SHP77 (cell line): ENCODE measurements at places on chromosomes 6 and 20.

- no peak for DNase-seq
Observed at GRCh38 chr6:133407320-133408100, 166.4 kb downstream of the EYA4 start.

- no peak for DNase-seq
Observed at GRCh38 chr20:58776109-58776508, 74.6 kb downstream of the GNAS-AS1 start.

- DNase-seq, result no peak
Observed at GRCh38 chr6:150599199-150600009, at the start of gene PLEKHG1. TSS of gene PLEKHG1 (plus strand) at chr6:150599885. CDS start at chr6:150733682, 133,797 bp downstream.

GRCh38 chr6:12718015-12718414, 1.4 kb downstream of the PHACTR1 start:
- no peak for DNase-seq

DNA sequence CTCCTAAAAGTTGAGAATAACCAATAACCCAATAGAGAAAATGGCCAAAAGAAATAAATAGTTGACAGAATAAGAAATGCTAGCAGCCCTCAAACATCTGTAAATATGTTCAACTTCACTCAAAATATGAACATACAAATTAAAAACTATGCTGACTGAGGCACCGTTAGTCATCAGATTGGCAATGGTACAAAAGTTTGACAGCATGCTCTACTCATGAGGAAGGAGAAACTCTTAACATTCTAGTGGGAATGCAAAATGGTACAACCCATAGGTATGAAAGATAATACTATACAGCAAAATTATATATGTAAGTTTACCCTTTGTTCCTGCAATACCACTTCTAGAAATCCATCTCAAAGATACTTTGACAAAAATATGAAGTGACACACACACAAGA, 1.6 kb upstream of the ZSCAN12 start:
- no peak for DNase-seq

DNA sequence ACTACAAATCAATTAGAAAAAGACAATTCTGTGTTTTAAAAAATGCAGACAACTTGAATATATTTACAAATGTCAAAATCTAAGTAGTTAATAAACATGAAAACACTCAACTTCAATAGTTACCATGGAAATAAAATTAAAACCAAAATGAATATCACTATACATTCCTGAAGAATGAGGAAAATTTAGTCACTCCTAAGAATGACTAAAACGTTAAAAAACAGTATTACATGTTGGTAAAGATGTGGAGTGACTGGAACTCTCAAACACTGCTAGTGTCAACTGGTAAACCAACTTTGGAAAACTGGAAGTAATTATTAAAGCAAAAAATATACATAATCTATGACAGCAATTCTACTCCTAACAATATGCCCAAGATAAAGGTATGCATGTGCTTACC, 36.3 kb downstream of the AHI1 start:
- DNase-seq, result no peak

DNA sequence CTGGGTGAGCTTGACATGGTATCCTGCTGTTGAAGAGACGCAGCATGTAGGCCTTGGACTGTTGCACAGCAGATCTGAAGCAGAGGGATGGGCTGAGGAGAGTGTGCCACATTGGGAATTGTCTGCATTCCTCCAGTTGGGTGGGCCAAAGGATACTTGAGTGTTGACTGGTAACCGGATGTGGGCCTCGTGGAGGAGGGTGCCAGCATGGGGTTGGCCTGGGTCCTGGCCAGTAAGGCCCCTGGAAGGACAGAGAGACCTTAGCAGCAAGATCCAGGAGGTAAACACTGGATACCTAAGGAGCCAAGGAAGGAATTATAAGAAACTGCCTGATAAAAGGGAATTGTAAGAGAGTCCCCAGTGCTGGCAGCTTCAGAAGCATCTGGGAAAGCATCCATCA, 76.9 kb downstream of the FIG4 start:
- no peak for DNase-seq

DNA sequence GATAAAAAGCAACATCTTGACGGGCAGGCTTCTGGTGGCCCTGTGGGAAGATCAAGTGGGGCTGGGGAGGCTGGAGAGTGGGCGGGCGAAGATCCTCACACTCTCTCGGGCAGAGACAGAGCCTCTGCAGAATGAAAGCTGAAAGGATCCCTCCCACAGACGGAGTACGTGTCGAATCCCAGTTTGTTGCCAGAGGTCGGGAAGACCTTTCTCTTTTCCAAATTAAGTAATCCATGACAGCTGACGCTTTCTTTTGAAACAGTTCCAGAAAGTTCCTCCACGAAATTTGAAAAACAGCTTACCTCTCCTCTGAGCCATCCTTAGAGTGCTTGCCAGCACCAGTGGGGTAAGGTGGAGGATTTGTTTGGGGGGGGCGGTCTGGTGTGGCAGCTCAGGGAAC, 155.6 kb upstream of the SMLR1 start:
- DNase-seq, result no peak

DNA sequence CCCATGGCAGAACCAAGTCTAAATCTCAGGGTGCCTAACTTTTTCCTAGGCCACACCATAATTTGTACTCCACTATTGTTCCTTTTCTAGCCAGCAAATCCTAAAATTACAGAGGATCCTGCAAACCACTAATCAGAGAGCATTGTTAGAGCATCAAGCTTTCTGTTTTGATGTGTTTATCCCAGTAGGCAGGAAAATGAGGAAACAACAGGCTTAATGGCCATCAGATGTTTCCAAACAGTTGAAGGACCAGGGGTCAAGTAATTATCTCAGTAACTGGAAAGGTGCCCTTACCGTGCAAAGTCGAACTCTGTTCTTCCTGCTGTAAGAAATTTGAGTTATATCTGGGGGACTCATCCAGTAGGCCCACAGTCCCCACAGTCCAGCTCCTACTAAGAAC, 58.7 kb downstream of the RALY start:
- DNase-seq, result no peak

DNA sequence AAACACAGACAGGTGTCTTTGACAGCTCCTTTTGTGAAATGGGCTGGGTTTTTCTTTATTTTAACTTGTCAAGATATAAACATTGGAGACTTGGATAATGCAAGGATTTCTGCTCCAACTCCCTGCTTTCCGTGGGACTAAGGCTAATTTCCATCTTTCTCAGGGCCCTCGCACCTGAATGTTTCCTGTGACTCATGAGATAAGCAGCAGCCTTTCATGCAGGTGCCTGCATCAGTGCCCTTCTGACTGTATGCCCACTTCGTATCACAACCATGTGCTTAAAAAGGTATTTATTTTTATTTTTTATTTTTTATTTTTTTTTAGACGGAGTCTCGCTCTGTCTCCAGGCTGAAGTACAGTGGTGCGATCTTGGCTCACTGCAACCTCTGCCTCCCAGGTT, 736.1 kb downstream of the DOK5 start:
- no peak for DNase-seq

- no peak for DNase-seq
Observed at GRCh38 chr6:141261672-141262060, 871.1 kb upstream of the GJE1 start.

DNA sequence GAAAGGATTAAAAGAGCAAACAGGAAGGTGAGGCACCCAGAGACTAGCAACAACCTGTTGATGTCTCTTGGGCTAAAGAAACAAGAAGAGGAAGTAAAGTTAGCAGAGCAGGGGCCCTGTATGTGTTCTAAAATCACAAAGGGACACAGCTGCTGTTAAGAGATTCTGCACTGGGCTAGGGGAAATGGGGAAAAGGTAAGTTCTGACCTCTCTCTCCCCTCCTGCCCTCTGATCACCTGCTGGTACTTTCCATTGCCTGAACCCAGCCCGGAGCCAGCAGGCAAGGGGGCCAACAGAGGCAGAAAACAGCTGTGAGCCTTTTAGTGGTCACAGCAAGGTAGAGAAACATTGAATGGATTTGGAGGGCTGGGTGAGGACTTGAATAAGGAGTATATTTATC, 13.5 kb upstream of the CNR1 start:
- DNase-seq, result no peak

DNA sequence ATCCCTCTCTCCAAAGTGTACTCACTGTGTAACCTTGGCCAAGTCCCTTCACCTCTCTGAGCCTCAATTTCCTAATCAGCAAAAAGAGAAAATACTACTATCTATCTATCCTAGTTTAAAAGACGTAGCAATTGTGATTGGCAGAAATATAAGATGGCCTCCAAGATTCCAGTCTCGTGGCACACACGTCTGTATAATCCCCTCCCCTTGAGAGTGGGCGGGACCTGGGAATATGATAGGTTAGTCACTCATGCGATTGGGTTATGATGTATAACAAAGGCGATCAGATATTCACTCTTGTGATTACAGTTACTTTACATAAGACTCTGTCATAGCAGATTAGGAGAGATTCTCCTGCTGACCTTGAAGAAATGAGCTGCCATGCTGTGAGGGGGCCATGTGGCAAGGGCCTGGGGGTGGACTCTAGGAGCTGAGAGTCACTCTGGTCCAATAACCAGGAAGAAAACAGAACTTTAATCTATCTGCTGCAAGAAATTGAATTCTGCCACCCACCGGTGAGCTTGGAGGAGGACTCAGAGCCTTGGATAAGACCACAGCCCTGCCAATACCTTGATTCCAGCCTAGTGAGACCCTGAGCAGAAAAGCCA, 6.0 kb downstream of the CPNE5 start:
- no peak for DNase-seq

DNA sequence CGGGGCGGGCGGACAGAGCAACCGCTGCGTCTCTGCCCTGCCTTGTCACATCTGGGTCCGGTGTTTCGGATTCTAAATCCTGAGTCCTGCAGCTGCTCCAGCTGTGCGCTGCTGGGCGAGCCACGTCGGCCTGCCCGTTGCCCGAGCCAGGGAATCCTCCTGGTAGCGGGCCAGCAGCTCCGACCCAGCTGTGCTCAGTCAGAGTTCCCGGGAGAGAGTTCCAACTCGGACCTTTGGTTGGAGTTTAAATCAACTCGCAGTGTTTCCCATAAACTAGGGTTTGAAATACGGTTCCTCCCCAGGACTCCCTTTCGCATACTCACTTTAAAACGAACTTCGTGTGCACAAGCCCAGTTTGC, 315 bp upstream of the PDE10A start:
- no peak for DNase-seq

DNA sequence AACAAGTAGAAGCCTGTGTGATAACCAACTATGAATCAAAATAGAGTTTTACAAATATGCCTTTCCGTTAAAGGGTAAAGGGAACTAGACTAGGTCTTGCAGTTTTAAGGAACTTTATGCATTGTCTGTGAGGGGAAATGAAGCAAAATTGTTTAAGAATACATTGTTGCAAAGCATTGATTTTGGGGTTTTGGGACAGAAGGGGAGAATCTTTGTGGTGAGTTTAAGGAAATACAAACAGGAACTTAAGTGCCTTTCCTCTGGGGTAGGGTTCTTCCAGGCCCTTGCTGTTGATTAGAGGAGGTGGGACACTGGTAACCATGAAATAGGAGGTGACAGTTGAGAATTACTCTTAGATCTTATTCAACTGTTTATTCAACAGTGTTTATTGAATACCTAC, 4.7 kb downstream of the MAPK14 start:
- DNase-seq, result no peak
